Cortex of kidney (tissue), 1 donor: ENCODE measurements at places on chromosomes 1 and 21.

- peak; percentile 65 for DNase-seq
Measured at GRCh38 chr1:155308493-155309422, at the start of gene FDPS. FDPS (plus strand) TSS chr1:155308866; CDS start chr1:155309790, 924 bp downstream.

DNA sequence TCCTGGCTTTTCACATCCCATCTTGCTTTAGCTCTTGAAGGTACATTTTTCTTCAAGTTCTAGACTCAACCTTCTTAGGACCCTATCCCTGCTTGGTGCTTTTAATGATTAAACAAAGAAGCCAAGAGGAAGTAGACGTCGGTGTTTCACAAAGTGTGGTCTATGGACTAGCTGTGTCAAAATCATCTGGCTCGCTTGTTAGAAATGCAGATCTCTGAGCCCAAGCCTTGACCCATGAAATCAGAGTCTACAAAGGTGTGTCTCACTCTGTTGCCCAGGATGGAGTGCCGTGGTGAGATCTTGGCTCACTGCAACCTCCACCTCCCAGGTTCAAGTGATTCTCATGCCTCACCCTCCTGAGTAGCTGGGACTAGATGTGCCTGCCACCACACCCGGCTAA lies 295.5 kb upstream of the KAZN start:
- DNase-seq = no peak

GRCh38 chr1:248798791-248799190 lies 26.9 kb downstream of the SH3BP5L start:
- no peak for DNase-seq

DNA sequence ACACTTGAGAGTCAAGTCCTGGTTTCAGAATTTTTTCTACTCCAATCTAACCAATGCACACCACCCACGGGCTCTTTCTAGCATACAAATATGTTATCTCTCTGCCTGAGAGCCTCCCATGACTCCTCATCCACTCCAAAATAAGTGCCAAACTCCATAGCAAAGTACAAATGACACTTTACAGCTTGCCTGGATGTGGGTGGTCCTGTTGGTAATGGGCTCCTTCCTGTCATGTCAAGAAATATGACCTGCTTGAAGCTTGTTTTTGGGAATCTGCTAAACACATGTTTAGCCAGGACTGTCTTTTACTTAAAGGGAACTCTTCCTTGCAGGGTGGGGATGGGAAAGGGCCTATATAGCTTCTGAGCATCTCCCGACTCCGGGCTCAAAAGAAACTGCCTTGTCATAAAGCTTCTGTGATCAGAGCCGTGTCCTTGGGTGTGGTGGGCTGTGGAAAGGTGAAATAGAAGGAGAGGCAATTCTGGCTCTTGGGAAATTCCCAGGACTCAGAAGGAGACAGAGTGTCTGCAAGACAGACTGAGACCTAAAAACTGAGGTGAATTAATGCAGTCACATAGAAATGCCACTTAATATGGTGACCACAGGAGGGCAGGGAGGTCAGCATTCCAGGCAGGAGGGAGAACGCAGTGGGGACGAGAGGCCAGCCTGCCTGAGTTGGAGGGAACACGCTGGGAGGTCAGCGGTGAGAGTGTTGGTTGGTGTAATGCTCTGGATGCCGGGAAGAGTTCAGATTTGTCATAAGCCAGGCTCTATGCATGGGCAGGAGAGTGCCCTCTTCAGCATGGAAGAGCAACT lies 6.1 kb upstream of the IGFN1 start:
- no peak for DNase-seq

DNA sequence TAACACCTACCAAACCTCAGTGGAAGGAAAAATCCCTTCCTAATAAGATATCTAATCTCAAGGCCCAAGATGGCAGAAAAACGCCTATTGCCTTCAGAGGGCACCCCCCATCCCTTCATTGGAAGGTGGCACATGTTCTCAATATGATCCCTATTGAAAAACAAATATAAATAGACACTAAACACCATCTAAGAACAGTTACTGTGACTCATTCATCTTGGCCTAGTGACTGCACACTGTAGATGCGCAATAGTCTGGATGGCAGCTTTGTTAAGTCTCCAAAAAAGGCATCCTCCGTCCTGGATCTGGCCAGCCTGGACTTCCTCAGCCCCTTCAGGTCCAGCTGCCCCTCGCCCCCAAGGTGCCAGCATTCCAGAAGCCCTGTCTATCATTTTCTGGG lies 121.9 kb downstream of the CAPN8 start:
- DNase-seq = no peak

- DNase-seq = no peak
Measured at GRCh38 chr1:27632387-27633297, 2.3 kb downstream of the FGR start.

DNA sequence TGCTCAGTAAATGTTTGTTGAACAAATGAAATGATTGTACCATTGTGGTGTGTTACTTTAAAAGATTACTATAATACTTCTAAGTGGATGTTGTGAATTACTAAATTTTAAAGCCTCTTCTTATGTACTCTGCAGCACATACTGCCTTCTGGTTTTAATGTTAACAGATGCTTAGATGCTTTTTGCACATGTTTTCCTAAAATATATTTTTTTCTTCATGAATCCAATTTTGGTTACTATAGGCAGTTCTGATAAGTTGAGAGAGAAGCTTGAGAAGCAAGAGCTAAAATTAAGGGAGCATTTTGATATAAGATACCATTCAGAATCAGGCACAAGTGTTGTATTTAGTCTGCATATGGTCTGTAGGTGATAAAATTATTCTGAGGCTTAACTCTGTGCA lies 21.3 kb downstream of the CTTNBP2NL start:
- no peak for DNase-seq

- no peak for DNase-seq
Measured at GRCh38 chr1:50488356-50488755, 65.1 kb upstream of the DMRTA2 start.

- DNase-seq = no peak
Measured at GRCh38 chr1:59605184-59605583, 209.6 kb upstream of the HOOK1 start.

GRCh38 chr1:54229281-54229891 lies 29.4 kb downstream of the MRPL37 start:
- DNase-seq = no peak

DNA sequence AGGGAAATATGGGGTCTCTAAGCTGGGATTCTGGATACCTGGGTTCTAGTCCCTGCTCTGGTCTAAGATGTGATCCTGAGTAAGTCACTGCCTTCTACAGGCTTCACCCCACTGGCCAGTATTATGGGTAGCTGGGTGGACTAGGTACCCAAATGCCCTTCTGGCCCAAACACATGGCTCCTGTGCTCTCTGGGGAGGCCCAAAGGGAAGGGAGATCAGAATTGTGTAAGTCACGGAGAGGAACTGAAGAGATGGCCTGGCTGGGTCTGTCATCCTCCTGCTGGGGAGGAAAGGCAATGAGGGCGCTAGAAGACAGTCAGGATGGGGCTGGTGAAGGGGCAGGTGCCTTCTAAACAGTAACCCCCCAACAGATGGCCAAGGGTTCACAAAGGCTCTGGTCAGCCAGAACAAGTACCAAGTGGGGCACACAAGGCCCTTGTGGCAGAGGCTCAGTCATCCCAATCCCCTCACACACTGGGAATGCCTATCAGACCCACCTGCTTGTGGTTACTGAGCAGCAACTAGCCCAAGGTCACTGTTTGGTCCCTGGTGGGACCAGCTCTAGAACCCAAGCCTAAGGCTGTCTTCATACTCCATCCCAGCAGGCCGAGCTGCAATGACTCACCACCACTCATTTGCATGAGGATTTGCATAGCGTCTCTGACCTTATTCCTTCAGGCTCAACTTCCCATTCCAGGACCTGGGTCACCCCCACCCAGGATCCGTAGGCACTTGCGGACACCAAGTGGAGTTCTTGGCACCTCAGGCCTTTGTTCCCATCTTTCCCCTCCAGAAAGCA lies 9.2 kb downstream of the MEF2D start:
- no peak for DNase-seq

- DNase-seq = no peak
Measured at GRCh38 chr1:186595969-186596368, 84.3 kb downstream of the PTGS2 start.

- DNase-seq = no peak
Measured at GRCh38 chr21:31107871-31108270, 69.6 kb upstream of the KRTAP19-8 start.

DNA sequence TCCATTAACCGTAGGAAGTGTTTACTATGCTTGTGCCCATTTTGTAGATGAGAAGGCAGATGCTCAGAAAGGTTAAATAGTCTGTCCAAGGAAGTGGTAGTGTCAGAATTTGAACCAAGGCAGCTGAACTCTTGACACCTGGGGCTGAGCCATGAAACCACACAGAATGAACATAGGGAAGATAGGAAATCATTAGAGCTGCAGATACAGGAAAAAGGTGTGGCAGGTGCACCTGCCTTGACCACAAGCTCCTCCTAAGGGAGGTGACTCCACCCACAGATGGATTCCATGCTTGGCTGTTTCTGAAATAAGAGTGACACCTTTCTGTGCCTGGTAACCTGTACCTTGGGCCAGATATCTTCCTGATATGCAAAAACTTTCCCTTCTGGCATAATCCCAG lies 69.9 kb upstream of the IGSF21 start:
- DNase-seq = no peak

DNA sequence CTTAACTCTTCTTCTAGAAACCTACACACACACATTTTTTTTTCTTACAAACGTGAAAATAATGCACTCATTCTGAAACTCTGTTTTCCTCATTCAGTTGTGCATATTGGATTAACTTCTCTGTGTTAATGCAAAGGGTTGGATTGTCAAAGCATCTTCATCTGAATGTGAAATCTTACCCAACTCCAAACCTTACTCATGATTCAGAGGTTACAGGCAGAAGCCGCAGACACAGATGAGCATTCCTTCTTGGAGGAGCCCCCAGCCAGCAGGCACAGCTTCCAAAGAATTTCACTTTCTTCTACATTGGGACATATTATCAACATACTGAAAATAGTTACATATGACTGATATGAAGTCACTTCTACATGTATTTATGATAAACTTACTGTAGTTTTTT lies 15.7 kb downstream of the PATJ start:
- no peak for DNase-seq

- DNase-seq = no peak
Measured at GRCh38 chr1:209870151-209870831, 42.5 kb downstream of the UTP25 start.

DNA sequence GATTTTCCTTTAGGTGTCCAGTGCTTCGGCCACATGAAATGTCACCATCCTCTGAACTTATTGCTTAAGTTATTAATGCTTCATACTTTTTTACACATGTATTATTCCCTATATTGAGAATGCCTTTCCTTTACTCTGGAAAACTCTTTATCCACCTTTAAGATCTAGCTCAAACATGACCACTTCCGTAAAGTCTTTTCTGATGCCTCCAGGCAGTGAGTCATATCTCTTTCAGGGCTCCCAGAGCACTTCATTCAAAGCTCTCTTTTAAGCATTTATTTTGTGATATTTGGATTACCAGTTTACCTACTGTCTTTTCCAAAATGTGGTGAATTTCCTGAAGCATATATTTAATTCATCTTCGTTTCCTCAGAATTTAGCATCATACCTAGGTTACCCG lies 178.9 kb downstream of the HS2ST1 start:
- no peak for DNase-seq

GRCh38 chr1:77188770-77189169 lies 30.5 kb downstream of the PIGK start:
- DNase-seq = no peak

- DNase-seq = no peak
Measured at GRCh38 chr1:223709598-223709997, 2.7 kb upstream of the CAPN2 start.

GRCh38 chr21:16838331-16838730 lies 674.5 kb upstream of the CXADR start:
- DNase-seq = no peak

- DNase-seq = no peak
Measured at GRCh38 chr1:171267391-171267790, 19.1 kb downstream of the FMO1 start.

GRCh38 chr1:113278777-113279176 lies 111.5 kb upstream of the MAGI3 start:
- no peak for DNase-seq

- DNase-seq = no peak
Measured at GRCh38 chr1:27136998-27137542, 17.9 kb downstream of the SLC9A1 start.

GRCh38 chr1:246113555-246114095 lies 393.5 kb downstream of the SMYD3 start:
- no peak for DNase-seq

DNA sequence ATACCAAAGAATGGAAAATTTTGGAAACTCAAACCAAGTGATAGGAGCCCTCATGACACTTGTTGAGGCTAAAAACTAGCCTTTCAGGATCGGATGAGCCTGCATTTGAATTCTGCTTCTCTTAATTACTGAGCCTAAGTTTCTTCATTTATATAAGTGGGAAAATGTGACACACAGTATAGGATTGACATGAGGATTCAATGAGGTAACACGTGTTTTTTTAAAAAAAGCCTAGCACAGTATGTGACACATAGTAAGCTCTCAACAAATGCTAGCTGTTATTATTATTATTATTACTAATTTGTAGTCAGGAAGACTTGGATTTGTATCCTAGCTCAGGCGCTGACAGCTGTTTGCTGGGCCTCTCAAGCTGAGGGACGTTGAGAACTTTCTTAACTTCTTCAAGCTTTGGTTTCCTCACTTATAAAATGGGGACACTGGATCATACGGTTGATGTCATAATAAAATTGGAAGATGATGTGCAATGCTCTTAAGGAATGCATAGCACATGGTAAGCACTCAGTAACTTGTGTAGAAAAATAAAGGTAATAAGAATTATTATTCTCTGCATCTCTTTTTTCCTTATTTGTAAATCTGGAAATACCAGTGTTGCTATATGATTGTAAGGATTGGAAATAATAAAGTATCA lies 55.4 kb upstream of the JUN start:
- no peak for DNase-seq

- DNase-seq = no peak
Measured at GRCh38 chr21:42784276-42784675, 95.1 kb downstream of the WDR4 start.

- no peak for DNase-seq
Measured at GRCh38 chr1:1358433-1359271, at the start of gene MXRA8. MXRA8 (minus strand) TSS chr1:1358555; CDS start chr1:1358504, 51 bp downstream.

DNA sequence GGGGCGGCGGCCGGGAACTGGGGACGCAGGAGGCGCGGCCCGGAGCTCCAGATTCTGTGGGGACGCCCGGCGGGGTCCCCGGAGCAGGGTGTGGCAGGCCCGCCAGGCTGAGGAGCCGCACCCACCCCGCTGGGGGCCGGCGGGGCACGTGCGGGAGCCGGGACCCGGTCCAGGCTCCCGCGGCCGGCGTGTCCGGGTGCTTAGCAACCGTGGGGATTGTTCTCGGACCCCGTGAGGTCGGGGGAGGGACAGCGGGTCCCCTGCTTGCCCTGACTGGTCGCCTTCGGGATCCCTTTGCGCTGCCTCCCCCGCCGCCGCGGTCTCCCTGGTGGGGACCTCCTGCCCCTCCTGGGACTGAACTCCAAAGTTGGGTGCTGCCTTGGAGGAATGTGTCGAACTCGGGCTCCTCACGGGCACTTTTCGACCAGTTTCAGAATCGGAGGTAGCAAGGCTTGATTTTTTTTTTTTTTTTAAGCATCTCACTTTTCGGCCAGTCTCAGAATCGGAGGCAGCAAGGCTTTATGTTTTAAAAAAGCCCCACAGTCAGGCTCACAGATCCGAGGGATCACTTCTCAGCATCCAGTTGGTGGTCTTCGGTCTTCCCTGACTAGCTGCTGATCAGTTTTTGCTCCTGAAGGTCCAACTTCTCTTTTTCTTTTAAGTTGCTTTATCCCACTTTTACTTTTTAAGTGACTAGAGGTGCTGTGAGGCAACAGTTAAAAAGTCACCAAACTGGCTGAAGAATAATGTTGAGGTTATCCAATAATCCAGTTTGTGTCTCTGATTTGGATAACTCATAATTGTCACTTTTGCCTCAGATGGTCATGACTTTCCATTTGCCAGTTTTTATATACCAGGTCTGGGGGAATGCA lies 648 bp downstream of the FAM76A start:
- DNase-seq = no peak
